ENCODE measurements at places on chromosomes 4 and X.
A peak's percentile ranks its signal among the peaks of the same experiment; 100 is the strongest.

GRCh38 chrX:136170139-136170800 lies 22.9 kb downstream of the FHL1 start:
- DNase-seq = peak; percentile 46

GRCh38 chr4:118836301-118837120 lies 585 bp upstream of the SEC24D start:
- DNase-seq = peak; percentile 67

- no peak for DNase-seq
These were observed 108.9 kb downstream of the DLG3 start for GRCh38 chrX:70553516-70553915.

DNA sequence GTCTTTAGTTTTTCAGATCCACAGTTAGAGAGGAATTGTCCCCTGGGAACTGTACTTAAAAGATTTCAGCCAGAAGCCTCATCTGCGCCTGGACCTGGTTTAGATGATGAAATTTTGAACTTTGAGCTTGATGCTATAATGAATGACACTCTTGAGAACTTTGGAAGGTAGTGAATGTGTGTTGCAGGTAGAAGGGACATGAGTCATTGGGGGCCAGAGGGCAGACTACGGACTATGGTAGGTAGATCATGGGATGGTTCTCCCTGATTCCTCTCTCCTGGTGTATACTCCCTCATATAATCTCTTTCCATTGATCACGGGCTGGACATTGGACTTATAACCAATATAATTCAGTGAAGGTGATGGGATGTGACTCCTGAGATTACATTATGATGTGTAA lies 38.9 kb upstream of the GLRA3 start:
- DNase-seq = no peak

DNA sequence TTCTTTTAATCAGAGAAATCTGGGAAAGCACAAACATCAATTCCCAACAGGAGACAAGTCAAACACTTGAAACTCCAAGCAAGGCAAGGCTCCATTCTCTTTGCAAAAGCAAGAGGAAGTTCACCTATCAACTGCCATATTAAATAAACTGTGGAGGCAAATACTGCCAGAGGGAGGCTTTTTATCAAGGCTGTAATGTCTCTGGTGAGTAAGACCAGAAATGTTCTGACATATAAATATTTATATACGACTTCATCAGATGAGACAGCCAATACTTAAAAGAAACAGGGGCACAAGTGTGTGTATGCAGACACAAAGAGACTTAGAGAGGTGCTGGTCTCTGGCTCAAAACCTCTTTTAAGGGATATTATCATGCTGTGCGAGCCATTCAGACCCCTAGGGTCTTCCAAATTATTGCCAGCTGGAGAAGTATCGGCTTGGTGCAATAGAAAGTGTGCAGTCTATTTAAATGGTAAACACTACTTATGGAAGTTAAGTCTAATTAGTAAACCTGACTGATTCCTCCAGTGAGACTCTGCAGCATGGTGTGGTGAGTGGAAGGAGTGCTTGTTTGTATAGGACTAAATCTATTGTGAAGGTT lies 24.4 kb downstream of the DCX start:
- DNase-seq = no peak

DNA sequence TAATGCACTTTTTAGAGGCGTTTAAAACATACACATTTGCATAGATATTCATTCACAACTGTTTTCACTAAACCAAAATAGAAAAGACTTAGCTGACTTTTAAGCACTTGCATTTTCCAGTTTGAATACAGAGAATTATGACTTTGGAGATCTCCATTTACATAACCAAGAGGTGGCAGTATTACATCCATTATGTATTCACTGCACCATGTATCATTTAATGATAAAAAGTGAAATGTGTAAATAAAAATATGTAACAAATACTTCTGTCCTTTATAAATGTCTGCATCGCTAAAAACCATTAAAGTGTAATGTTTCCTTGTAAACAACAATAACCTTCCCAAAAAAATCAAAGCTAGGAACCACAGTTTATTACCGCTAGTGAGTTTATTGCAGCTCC lies 413.2 kb downstream of the FGF13 start:
- no peak for DNase-seq

Measured in mesendoderm (in vitro differentiated cells).